ENCODE measurements at places on chromosomes 6 and 20.

DNA sequence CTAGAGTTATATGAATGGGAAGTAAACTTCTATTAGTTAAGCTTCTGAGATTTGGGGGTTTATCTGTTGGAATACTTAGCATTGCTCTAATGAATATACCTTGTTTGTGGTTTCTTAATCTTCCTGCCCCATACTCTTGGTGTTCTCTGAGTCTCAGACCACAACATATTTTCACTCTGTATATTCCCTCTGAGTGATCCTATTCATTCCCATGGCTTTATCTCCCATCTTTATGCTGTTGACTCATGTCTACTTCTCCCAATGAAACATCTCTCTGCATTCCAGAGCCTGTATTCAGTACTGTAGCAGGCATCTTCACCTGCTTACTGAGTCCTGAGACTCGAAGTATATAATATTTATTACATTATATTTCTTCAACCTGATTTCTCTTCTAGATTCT is 283.7 kb upstream of the MAP3K7 start:
- no peak for DNase-seq

DNA sequence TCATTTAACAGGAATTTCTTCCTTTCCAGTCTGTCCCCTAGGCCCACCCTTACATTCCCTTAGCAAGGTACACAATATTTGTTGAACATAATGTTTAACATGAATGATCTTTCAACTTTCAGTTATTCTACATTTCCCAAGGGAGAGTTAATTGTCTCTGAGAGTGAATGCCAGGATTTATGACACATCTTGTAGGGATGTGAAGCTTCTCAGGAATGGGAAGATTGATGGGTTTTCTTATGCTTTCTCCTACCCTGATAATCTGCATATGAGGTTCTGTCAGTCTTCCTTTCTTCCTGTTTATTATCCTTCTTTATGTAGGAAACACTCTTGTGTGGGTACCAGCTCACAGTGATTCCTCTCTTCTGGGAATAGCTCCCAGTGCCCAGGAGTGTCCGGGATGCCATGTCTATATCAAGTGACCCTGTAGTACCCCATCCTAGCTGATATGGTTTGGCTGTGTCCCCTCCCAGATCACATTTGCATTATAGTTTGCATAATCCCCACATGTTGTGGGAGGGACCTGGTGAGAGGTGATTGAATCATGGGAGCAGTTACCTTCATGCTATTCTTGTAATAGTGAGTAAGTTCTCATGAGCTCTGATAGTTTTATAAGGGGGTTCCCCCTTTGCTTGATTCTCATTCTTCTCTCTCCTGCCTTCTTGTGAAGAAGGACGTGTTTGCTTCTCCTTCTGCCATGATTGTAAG is 7.1 kb upstream of the FYN start:
- no peak for DNase-seq

GRCh38 chr6:116881236-116881635 is 4.2 kb downstream of the RFX6 start:
- no peak for DNase-seq

DNA sequence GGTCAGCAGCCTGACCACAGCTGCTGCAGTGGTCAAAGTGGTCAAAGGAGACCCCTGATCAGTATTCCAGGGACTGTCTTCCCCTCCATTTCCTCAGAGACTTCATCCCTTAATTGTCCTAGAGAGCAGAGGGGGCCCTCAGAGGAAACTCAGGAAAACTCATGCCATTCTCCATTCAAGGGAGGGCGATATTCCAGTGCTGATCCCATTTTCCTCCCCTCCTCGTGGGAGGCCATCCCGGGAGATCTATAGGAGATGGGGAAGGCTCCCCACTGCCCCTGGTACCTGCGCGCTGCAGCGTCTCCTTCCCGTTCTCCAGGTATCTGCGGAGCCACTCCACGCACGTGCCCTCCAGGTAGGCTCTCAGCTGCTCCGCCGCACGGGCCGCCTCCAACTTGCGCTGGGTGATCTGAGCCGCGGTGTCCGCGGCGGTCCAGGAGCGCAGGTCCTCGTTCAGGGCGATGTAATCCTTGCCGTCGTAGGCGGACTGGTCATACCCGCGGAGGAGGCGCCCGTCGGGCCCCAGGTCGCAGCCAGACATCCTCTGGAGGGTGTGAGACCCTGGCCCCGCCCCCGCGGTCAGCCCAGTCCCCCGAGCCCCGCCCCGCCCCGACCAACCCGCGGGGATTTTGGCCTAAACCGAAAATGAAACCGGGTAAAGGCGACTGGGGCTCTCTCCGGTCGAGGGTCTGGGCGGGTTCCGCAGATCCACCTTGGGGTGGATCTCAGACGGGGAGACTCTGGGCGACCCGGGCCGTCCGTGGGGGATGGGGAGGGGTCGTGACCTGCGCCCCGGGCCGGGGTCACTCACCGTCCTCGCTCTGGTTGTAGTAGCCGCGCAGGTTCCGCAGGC is 878 bp downstream of the HLA-C start:
- peak; percentile 48 for DNase-seq

- no peak for DNase-seq
These were observed 1260.3 kb downstream of the EPHA7 start for GRCh38 chr6:92159046-92159445.

- DNase-seq: no peak
These were observed 78.9 kb downstream of the SLX4IP start for GRCh38 chr20:10513931-10514575.

DNA sequence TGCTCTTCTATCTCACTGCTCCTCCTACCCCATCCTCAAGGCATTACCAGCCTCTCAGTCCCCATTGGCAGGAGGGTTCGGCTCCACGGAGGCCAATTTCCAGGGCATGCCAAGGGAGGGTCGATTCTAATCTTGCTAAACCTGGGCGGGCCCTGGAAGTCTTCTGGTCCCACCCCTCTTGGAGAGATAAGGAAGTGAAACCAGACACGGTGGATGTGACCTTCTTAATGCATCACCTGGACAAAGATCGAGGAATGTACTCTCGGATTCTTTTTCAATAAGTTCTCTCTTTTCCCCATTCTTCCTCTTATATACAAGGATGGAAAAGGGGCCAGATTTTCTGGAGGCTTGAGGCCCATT is 112.2 kb upstream of the ARMC2 start:
- DNase-seq: no peak

- DNase-seq: no peak
These were observed 43.8 kb downstream of the TAF4 start for GRCh38 chr20:62021793-62022385.

DNA sequence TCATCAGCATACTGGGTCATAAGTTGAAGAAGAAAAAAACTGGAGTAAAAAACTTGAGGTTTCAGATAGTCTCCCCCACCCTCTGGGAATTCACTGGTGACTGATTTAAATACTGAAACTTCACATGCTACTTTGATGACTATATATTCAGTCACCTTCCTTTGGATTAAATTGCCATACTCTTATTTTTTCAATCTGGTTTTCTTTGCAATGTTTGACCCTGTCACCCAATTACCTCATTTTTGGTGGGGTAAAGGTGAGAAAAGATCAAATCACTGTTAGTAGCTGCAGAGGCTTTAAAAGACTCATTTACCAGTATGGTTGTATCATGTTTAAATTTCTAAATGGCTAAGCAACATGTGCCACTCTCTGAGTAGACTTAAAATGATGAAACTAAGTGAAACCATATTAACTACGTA is 862.7 kb upstream of the FLRT3 start:
- DNase-seq: no peak

DNA sequence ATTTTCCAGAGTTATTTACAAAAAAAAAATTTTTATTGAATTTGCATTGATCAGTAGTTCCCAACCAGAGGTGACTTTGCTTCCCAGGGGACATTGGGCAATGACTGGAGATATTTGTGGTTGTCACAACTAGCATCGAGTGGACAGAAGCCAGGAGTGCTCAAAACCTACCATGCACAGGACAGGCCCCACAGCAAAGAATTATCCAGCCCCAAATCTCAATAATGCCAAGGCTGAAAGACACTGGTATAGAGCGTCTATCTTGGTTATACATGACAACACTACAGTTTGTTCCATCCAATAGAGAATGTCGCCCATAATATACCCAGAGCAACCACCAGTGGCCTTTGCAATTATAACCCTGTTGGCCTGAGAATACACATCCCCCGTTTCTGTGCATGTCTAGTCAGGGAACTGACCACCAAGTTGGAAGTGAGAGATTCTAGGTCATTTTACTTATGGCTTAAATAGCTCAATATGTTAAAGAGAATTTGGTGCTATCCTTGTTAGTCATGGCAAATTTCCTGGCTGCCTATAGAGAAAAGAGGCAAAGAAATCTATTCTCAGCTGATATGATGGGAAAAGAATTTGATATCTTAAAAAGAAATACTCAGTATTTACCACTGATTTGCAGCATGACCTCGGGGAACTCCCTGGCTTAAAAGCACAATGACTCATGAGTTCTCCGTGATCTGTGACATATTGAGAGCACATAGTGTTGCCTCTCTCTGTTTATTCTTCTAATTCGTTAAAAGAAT is 76.0 kb upstream of the ADTRP start:
- no peak for DNase-seq

DNA sequence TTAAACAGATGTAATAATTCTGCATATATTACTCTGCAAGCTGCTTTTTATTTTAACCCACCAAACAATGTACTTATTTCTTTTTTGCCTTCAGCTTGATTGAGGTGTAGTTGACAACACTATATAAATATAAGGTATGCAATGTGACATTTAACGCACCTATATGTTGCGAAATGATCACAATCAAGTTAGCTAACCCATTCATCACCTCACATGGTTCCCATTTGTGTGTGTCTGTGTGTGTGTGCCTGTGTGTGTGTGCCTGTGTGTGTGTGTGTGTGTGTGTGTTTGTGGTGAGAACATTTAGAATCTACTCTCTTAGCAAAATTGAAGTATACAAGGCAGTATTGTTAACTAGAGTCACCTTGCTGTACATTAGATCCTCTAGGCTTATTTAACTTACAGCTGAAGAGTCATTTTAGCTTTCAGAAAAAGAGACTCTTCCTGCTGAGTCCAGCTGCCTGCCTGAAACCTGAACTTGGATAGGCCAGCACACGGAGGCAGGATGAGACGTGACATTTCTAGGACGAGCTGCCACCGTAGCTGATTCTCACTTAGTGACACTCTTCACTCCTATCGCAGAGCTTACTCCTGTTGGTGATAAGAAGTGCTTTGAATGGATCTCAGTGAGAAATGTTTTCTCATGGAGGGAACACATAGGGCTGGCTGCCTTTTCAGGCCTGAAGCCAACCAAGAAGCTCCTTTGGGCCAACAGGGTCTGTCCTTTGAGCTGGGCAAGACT is 126.5 kb upstream of the RIPOR2 start:
- no peak for DNase-seq

DNA sequence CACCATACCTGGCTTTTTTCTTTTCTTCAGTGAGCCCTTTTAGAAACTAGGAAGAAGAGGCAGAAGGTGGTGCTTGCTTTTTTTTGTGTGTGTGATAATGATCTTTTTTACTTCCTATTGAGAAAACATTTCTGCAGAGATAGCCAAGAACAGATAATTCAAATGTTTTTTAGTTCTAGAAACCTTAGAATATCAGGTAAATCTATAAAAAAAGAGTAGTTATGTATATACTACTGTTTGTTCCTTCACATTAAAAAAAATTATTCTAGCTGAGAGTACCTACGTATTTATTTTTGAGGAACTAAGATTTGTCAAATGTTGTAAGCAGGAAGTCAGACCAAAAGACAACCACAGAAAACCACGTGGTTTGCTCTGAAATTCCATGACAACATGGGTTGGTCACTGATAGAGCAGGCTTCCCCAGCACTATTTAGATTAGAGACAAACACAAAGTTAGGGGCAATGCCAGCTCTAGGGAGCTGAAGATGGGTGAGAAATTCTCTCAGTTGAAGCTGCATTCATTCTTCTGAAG is 12.8 kb downstream of the STK4 start:
- DNase-seq: peak; percentile 66

- DNase-seq: no peak
These were observed 89.4 kb upstream of the AFDN start for GRCh38 chr6:167737205-167737830.

GRCh38 chr20:59821788-59822187 is 111.6 kb downstream of the SYCP2 start:
- DNase-seq: no peak

DNA sequence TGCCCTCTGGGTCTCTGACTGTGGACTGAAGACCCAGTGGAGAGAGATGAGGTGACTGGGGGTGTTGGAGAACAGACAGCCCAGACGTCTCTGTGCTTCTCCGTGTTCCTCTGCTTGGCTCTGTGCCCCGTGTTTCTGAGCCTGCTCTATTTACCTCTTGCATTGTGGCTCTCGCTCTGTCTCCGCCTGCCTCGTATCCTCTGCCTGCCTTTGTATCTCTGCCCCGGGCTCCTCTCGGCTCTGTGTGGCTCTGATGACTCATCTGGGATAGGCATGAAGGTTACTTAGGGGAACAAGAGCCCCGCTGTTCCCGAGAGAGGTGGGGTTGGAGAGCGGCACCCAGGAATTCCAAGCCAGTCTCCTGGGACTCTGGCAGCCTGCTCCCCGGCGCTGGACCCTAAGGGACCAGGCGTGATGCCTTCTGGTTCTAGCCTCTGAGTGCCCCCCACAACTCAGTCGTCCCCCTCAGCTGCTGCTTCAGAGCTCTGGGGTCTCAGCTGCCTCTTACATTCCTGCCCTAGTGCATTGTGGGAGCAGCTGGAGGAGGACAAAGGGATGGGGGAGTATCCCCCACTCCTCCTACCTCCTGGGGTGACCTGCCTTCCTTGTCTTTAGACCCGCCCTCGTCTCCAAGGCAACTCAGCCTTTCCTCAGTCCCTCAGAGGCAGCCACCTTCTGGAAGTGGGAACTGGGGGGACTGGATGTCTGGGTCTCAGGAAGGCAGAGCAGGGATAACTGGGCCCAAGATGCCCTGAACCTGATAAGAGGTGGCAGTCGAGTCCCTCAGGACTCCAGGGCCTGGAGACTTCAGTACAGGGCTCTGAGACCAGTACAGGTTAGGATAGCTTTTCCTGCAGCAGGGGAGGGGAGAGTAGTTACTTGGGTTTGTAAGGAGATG is 1.9 kb downstream of the DDR1 start:
- peak; percentile 25 for DNase-seq

GRCh38 chr6:44222486-44223318 is 693 bp upstream of the SLC29A1 start:
- DNase-seq: no peak

DNA sequence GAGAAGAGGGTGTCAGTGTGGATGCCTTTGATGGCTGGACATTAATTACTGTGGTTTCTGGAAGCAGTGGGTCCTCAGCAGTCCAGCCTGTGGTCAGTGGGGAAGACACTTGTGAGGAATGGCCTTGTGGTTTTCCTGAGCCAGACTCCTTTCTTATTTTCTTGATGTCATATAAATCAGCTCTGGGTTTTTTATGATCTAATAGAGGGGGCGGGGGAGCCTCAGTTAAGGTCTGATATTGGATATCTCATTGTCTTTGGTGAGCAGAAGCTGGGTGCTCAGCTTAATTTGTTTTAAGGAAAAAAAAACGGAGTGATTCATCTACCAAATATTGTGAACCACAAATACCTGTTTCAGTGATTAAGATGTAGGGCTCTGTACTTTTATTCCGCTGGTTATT is 62.1 kb downstream of the OTOR start:
- no peak for DNase-seq

Data from activated CD4-positive, alpha-beta T cell treated with anti-CD3 and anti-CD28 coated beads for 4 hours (primary cell).